ENCODE measurements at places on chromosomes 1 and 21.

GRCh38 chr1:88780485-88780884 lies 96.4 kb downstream of the PKN2 start:
- DNase-seq, result no peak

DNA sequence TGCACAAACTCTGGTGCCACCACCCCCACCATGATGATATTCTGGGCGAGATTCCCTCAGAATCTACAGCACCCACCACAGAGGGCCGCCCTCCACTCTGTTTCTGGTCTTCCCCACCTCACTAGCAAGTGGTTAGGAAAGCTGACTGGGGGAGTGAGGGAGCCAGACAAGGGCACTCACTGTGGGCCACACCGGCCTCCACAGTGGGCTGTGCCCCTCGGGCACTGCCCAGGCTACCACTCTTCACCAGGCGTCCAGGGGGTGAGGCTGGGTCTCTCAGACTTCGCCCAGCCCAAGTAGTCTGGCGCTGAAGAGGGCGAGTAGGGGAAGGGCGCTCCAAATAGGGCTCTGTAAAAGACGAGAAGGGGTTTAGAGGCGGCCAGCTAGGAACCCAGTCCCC lies 11.2 kb upstream of the GATAD2B start:
- DNase-seq, result no peak

- no peak for DNase-seq
These were observed 463.9 kb downstream of the PCP4 start for GRCh38 chr21:40331172-40331571.

DNA sequence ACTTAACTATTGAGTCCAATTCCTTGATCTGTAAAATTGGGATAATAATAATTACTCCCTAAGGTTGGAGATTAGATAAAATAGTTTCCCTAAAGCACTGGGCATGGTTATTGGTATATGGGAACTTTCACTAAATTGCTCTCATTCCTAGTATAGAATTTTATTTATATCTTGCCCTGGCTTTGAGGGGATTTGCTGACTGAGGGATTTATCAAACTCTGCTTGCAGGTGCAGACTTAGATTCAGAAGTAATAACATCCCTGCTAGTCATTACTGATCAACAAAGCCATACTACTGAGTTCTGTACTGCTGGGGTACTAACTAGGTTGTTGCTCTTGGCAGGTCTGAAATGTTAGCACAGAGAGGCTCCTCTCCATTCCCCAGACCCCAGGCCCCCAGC lies 41.9 kb downstream of the CASQ2 start:
- no peak for DNase-seq

DNA sequence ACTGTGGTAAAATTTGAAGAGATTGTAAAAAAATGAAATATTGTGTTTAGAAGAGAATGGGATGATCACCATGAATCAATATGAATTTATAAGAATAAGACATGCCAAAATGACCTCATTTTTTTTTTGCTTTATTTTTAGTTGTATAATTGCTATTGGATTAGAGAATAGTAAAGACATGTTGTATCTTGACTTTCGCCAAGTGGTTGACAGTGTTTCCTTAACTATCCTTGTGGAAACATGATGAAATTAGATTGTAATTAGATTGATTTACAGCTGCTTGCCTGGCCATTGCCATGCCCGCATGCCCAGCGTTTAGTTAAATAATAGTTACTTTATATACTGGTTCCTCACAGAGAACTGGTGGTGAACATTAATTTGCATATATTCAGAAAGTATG lies 154.9 kb downstream of the MAGI3 start:
- no peak for DNase-seq

DNA sequence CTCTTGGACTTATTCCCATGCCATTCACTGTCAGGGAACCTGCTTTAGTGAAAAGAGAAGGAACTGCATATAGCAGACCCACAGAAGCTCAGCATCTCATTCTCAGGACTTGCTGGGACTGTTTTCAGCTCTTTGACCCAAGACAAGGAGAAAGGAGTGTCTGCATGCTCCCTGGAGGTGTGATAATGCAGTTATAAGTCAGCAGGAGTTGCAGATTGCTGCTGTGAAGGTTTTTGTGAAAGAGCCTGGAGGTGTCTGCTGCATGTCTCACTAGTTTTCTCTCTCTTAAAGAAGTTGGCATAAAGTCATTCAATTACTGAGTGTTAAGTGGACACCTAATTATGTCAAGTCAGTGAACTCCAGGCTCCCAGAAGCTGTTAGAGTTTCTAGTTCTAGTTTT lies 343.4 kb downstream of the BRINP2 start:
- no peak for DNase-seq

- DNase-seq, result no peak
These were observed 431.0 kb downstream of the DPYD start for GRCh38 chr1:97489834-97490233.

DNA sequence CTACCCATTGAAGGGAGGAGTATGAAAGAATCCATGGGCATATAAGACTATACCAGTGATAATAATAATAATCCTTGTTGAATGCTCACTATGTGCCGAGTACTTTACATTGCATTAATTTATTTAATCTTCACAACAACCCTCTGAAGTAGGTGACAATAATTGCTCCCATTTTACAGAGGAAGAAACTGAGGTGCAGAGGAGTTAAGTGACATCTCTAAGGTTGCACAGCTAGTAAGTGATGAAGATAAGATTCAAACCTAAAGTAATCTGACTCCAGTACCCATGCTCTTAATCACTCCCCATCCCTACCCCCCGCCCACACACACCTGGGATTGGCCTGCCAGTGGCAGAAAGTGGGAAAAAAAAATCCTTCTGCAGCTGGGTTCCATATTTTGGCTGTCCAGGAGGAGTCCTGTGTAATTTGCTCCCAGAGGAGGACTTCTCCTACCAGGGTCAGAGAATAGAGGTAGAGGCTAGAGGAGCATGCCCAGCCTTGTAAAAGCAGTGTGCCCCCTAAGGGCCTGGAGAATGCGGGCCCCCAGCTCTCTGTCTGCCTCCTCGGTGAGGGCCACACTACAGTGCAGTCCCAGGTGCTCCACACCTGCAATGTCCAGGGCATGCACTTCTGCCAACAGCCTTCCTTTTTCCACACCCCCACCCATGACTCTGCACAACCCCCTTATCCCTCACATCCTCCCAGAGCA lies 57.8 kb downstream of the TMEM53 start:
- no peak for DNase-seq

GRCh38 chr1:9761855-9762254 lies 61.9 kb downstream of the CLSTN1 start:
- no peak for DNase-seq

DNA sequence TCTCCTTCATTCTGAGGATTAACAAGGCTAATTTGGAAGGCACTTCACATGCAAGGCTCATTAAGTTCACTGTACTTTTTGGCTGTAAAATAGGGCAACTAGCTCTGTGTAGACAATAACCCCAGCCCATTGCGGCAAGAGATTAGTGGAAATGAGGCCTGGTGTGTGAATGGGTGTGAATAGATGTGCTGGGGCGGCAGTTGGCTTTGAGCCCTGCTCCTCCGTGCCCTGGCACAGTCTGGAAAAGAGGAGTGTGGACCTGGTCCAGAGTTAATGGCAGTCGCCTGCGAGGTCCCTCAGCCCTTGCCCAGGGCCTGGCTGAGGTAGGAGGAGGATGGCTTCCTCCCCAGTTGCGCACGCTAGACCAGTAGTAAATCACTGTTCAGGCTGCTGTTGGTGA lies 4.8 kb downstream of the KISS1 start:
- no peak for DNase-seq

GRCh38 chr1:154755858-154756730 lies 114.0 kb downstream of the KCNN3 start:
- DNase-seq, result peak; percentile 69

- DNase-seq, result no peak
These were observed 95.0 kb downstream of the TLR5 start for GRCh38 chr1:223048026-223048425.

GRCh38 chr1:224266915-224267856 lies 62.8 kb downstream of the NVL start:
- no peak for DNase-seq

- no peak for DNase-seq
These were observed 22.0 kb downstream of the TSPAN2 start for GRCh38 chr1:115067161-115067859.

GRCh38 chr1:89986020-89986419 lies 8.9 kb upstream of the ZNF326 start:
- DNase-seq, result peak; percentile 52

- no peak for DNase-seq
These were observed 252.3 kb downstream of the BRINP2 start for GRCh38 chr1:177423090-177423489.

- DNase-seq, result no peak
These were observed 150.9 kb downstream of the GRIK3 start for GRCh38 chr1:36883315-36883949.

DNA sequence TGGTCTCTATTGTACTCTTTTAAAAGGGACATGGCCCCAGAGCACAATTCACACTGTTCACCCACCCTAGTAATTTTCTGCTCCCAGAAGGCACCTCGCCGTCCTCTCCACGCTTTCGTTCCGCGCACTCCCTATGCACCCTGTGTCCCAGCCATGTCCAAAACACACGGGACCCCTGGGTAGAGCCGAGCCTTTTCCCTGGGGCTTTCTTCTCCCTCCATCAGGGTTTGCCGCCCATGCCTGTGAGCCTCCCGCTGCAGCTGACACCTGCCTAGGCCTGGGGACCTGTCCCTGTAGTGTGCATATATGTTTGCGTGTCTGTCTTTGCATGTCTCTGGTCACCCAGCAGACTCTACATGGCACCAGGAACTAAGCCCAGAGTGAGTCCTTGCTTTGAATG lies 302.7 kb downstream of the PCP4 start:
- no peak for DNase-seq

DNA sequence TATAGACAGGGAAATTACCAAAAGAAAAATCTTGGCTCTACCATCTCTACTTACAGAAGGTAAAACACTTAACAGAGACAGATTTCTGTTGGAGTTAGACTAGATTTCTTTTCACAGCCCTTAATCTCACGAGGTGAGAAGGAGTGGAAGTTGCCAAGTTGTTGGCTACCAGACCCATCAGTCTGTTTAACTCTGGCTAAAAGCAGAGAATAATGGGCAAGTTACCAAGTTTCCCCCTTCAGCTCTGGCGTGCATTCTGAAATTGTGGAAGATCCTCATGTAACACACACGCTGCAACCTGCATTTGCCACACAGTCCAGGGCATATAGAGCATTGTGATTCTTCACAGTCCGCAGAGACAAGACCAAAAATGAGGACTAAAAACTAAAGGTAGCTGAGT lies 49.3 kb downstream of the STX6 start:
- DNase-seq, result no peak

DNA sequence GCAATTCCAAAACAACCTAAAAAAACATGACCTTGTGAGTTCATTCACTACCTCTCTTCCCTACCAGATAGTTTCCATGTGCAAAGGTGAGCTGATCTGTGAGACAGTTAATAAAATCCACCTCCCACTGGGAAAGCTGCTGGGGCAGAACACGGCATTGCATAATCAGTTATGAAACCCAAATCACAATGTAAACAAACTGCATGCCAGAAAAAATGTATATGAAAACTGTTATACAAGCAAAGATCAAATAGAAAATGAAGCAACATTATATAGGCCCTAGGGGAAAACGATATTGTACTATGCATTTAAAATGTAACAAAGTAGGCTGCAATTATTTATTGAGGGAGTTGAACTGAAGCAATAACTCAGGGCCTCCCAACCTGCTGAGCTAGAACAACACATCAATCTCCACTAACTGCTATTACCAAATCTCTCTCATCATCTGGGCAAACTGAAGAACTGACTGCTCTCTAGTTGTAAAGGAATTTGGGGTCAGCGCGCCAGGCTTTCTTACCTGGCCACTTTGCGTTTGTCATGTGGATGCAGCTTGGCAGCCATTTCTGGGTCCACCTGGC lies 31.0 kb downstream of the TRIT1 start:
- DNase-seq, result no peak

GRCh38 chr1:117691942-117692341 lies 86.1 kb downstream of the TENT5C start:
- DNase-seq, result no peak

- peak; percentile 93 for DNase-seq
These were observed 725 bp downstream of the MTFR1L start for GRCh38 chr1:25820247-25821111.

- DNase-seq, result peak; percentile 49
These were observed 22.1 kb upstream of the IFNAR2 start for GRCh38 chr21:33207449-33208149.

DNA sequence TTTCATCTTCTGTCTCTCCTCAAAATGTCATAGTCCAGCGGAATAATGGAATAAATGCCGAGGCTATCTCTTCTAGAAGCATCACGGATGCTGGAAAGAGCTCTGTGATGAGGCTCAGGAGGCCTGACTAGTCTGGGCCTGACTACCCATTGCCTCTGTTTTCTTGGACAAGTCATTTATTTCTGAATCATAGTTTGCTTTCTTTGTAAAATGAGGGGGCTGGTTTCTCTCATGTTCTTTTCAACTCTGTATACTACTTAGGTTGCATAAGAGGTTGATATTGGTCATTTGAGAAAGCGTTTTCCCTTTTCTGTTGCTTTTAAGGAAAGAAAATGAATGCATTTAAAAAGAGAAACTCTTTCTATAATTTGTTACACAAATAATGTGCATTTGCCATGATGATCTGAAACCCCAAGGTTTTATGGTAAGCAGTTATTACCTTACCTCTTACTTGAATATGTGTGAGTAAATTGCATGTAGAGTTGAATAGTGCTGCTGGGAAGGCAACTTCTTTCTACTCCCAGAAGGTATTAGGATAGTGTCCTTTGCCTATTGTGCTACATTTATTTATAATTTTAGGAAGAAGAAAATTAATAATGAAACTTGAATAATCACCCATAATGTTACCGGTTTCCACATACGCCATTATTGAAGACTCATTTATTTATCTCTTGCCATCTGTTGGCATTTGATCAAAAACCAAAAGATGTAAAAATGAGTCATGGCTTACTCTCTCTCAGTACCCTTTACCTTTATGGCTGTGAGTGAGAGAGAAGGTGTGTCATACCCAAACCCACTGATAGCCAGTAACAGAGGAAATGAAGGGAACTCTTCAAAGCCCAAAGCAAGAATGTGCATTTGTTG lies 179.1 kb downstream of the FASLG start:
- DNase-seq, result peak; percentile 79

- no peak for DNase-seq
These were observed 25.9 kb downstream of the COL6A1 start for GRCh38 chr21:46007492-46007868.

DNA sequence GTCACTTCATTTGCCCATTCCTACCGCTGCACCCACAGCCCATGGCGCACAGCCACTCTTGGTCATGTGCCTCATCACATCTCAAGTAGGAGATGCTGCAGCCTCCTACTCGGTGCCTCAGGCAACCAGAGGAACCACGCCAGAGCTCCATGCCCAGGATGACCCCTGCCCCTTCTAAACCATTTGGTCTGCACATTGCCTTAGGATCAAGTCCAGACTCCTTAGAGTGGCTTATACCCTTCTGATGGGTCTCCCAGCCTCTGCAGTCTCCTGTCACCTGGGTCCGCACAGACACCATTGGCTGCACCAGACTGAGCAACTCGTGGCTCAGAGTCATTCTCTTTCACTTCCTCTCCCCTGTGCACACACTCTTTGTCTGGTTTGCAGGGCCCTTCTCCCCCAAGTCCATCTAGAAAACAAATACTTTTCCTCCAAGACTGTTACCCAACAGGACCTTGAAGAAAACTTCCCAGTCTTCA lies 2.2 kb upstream of the ADORA3 start:
- DNase-seq, result peak; percentile 72
